ENCODE measurements at places on chromosomes 16 and 17.

DNA sequence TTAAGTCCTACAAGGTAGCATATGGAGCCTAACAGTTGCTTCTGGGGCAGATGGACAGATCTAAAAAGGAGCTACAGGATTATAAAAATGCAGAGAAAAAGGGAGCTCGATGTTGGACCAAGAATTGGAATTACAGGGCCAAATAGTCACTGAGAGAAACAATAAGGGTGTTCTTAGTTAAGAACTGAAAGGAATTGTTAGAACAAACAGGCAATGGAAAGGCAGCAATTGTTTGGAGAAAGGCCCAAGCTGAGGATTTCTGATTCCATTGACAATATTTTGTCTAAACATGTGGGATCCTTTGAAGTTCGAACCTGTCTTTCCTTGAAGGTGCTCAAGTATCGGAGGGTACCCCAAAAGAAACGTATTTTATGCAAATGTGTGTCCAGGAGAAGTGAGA lies 513.6 kb upstream of the CDH8 start:
- no peak for DNase-seq

DNA sequence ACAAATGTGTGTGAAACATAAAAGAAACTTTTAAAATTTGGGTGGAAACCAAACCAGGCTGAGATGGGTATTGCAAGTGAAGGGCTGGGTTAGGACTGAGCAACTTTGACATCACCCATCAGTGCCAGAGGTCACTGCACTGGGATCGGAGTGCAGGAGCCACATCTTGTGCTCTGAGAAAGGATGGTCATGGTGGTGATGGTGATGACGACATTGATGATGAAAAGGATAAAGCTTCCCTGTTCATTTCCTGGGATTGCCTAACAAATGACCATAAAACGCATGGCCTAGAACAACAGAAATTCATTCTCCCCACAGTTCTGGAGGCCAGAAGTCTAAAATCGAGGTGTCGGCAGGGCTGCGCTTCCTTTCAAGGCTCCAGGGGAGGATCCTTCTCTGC lies 324.0 kb downstream of the MAF start:
- DNase-seq: no peak

GRCh38 chr17:38690386-38690785 lies 14.7 kb upstream of the MLLT6 start:
- DNase-seq: no peak

DNA sequence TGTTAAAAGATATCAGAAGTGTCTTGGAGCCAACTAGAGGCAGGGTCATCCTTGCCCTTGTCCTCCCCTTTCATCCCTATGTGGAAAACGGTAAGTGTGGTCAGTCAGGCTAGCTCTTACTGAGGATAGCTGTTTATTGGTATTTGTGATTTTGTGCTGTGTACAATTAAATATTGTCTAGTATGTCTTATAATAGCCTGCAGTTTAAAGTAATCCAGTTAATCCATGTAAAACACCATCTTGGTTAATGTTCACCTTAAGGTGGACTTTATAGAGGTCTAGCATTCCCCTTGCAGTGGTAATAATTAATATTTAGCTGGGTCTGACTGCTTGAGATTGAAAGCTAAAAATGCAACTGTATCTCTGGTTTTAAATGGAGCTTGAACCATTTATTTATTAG lies 25.6 kb downstream of the METTL9 start:
- no peak for DNase-seq

GRCh38 chr17:7880076-7880868 lies 8.3 kb upstream of the CHD3 start:
- no peak for DNase-seq

GRCh38 chr17:10879190-10879836 lies 41.4 kb upstream of the PIRT start:
- peak; percentile 18 for DNase-seq

DNA sequence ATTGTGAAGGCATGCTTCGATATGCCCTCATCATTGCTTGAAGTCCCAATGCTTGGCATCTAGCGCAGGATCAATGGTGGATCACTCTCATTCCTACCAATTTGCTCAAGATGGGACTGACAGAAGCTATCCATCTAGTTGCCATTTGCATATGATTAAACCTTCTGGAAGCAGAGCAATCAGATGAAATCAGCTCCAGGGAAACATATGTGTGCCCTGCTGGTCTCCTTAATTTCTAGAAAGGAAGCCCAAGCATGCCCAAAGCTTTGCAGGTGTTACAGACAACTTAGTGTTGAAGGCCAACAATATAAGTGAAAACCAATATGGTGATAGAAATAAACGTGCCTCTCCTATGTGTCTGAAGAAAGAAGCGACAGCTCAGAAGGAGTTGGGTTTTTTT lies 350.0 kb upstream of the ERCC4 start:
- DNase-seq: no peak

DNA sequence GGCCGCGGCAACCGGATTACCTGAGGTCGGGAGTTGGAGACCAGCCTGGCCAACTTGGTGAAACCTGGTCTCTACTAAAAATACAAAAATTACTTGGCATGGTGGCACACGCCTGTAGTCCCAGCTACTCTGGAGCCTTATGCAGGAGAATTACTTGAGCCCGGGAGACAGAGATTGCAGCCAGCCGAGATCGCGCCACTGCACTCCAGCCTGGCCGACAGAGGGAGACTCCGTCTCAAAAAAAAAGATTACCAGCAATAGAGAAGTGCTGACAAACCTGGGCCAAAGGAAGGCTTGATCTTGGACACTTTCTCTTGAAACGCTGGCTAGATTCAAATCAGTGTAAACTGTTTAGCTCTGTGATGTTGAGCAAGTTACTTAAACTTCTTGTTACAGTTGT lies 4.3 kb downstream of the MT1H start:
- DNase-seq: no peak

- no peak for DNase-seq
These were observed 8.5 kb downstream of the KRT37 start for GRCh38 chr17:41415833-41416335.

DNA sequence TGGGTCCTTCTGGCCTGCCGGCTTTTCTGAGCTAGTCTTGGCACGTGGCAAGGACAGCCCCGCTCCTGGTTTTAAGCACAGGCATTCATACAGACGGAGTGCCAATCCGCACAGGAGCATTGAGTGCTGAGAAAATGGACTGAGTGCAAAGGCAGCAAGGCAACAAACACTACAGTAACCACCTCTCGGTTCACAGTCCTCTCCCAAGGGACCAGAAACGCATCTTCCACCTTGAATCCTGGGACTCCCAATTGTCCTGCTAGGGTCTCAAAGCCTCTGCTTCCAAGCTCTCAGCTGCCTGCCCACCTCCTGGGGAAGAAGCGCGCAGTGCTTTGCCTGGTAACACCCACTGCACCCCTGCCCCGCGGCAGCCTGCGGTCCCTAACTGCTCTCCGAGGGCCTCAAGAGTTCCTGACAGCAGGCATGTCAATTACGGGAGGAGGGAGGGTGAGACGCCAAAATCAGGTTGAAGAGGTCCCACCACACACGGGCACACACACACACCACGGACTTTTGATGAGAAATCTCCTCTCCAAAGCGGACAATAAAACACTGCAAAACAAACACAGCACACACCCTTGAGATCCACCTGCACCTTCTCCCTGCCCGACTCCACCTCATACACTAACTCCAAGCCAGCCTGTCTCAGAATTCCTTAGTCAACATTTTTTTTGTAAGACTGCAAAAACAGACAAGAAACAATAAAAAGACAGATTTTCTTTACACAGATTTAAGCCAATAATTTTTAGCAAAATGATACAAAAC lies 15.0 kb downstream of the SLC16A3 start:
- no peak for DNase-seq

GRCh38 chr16:47475786-47476185 lies 14.7 kb downstream of the PHKB start:
- DNase-seq: no peak

DNA sequence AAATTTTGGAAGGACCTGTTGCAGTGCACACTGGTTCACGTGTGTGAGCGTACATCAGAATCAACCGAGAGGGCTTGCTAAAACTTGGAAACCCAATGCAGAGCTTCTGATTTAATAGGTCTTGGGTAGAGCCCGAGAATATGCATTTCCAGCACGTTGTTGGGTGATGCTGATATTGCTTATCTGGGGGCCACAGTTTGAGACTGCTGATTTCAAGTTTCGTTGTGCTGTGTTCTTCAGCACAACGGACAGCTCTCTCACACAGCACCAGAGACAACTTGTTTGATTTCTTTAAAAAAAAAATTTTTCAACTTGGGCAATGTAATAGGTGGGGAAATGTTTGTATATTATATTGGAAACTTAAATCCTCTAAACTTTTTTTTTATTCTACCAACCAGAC lies 9.4 kb downstream of the OR4D2 start:
- peak; percentile 14 for DNase-seq

DNA sequence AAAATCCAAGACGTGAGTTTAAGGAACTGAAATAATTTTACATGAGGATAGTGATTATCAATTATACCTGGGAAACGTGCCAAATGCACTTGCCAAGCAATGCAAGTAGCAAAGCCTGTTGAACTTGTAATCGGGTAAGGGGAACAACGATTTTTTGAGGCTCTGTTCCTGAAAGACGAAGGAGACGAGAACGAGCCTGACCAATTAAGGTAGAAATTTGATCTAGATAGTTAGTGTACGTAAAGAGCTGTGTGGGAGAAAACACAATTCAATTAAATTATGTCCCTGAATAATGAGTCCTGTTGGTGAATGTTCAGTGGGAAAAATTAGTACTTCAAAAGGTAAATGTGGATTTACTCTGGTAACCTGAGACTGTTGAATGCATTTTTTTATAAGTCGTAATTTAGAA lies 17.7 kb upstream of the KCTD5 start:
- DNase-seq: no peak

- no peak for DNase-seq
These were observed 96.6 kb downstream of the HIC1 start for GRCh38 chr17:2151358-2152033.

DNA sequence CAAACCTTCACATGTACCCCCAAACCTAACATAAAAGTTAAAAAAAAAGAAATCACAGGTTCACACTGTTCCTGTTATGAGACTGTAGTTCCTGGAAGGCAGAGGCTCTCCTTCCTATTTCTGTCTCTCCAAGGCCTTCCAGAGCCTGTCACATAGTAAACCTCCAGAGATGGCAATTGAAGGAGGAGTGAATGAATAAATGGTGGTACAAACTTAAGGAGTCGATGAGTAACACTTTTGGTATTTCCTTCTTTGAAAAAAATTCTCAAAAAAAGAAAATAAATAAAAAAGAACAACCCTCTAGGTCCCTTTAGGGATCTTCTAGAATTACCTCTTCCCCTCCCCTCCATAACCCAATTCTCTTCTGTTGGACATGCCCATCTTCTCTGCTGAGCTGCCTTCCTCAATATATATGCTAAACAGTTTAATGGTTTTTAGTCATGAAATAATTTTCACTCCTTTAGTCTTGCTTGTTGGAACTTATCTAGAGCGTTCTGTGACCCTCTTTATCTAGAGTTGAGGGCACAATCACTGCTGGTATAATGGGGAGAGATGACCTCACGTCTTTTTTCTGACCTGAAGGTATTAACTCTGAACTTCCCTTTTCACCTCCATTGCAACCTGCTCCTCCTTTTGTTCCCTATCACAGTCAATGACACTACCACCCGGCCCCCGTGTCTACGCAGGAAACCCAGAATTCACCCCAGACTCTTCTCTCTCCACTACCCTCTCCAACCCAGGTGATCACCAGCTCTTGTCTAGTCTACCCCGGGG lies 1.7 kb upstream of the TAF15 start:
- DNase-seq: no peak

DNA sequence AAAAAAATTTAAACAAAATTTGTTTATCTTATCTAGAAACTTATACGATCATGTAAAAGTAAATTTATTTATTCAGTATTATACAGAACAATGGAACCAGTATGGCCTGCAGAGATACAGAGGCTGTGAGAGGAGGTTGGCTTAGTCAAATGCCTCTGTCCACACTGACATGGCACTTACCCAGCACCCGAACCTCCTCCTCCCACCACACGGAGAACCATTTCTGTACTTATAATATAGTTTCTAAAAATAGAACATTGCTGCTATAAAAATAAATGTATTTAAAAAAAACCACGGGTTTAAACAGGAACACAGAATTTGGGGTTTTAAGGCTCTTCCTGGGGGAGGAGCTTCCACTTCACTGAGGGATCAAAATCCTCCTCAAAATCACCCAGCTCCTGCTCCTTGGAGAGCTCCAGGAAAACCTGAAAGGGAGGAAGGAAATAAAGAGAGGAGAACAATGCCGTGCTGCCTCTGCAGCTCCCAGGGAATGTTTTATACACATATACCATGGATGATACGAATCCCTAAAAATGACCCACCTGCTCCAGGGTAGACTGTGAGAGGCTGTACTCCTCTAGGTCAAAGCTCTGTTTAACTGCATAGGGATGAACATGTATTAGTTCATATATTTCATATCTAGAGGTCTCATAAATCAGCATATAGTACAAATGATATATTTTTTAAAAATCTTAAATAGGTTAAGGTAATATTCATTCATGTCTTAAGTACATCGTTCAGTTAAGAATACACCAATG lies 87.3 kb downstream of the ABCA8 start:
- DNase-seq: no peak

DNA sequence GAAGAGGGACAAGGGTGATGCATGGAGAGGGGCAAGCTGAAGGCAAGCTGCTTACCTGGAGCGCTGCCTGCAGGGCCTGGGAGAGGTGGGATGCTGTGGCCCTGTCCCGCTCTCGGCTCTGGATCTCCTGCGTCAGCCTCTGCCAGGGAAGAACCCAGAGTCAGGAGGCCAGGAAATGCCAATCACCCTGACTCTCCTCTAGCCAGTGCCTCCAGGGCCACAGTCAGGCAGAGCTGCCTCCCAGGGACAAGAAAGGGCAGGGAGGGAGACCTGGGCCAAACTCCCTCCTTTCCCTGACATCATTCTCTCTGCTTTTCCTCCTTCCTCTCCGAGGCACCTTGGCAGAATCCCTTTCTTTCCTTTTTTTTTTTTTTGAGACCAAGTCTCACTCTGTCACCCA lies 11.3 kb downstream of the CDK3 start:
- DNase-seq: no peak

DNA sequence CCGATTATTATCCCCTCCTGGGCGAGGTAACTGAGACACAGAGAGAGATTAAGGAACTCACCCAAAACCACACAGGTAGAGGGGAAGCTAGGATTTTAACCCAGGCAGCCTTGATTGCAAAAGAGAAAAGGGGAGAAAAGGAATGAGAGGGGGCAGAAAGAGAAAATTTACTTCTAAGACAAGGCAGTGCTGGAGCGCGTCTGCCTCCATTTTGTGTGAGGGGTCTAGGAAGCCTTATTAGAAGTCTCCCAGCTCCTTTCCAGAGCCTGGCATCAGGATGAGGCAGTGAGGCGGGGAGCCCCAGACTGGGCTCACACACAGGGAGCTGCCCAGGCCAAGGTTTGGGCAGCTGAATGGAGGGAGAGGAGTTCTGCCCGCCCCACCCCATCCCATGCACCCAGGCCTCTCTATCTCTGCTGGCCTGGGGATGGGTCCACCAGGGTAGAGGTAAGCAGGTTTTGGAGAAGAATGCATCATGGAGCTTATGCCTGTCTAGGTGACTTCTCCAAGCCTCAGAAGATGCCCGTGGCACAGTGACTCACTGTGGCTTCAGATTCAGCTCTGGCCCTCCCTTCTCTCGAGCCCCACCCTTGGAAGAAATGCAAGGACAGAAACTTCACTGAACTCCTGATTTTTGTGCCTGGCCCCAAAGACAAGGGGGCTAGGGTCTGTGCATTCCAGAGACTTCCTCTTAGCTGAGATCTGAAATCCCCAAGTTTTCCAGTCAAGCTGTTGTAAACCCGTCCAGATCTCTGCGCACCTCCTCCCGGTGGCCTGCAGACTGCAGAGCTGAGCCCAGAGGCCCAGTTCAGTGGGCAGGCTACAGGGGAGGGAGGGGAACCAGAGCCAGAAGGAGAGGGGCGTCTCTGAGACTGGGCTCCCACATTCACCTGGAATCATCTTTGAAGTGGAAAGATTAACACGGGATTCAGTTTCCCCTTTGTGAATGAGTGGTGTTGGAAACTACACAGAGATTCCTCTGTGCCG lies 95.1 kb upstream of the CDH5 start:
- DNase-seq: no peak
